ENCODE measurements at places on chromosomes 13 and 19.

DNA sequence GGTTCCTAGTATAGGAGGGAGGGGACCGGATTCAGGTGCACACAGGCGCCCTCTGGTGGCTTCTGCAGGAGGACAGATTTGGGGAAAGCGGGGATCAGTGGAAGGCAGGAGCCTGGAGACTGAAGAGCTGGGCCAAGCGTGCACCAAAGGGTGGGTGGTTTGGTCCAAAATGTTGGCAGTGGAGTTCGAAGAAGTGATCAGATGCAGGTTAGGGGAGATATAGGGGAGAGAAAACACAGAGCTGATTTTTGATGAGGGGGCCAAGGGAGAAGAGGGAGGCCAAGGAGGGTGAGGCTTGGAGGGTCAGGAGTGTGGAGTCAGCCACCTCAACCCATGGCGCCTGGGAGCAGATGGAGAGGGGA is 6.8 kb upstream of the CARM1 start:
- peak; percentile 24 for DNase-seq

DNA sequence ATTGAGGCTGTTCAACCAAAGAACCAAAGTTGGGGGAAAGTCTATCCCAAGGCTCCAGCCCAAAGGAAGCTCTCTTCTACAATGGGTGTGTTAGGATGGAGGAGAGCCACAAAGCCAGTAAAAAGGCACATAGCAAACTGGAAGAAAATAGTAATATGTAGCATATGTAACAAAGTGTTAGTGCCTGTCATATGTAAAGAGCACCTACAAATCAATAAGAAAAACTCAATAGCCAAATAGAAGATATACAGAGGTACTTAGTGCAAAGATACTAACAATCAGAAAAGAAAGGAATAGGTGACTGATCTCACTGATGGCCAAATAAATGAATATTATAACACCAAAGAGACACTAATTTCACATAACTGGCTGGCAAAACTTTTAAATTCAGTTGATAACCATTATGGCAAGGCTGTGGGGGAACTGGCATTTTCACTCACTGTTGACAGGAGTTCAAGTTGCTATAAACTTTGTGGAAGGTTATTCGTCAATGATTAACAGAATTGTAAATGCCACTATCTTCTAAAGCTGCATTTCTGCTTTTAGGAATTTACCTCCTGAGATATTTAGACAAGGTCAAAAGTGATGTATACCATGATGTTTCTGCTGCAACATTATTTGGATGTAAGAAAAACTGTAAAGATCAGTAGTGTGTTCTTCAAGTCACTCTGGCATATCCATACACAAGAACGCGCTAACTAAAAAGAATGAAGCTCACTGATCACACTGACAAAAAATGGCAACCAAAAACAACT is 110.8 kb downstream of the GNG7 start:
- no peak for DNase-seq

DNA sequence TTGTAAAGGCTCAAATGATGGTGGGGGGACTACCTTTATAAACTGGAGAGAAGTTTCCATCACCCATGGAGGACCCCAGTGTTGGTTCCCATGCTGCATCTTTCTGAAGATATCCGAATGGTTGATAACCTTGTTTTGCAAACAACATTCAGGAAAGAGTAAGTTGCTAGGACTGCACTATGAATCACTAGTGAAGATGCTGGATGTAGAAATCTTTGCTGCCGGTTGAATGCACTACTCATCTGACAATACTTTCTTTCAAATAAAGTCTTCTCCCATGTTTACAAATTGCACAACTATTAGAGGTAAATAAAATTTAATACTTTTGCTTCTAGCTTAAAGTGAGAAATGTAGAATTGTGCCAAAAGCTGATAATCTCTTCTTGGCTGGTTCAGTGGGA is 198.4 kb upstream of the SLITRK6 start:
- no peak for DNase-seq

GRCh38 chr19:17415121-17415520 is 4.7 kb upstream of the MVB12A start:
- DNase-seq = no peak

DNA sequence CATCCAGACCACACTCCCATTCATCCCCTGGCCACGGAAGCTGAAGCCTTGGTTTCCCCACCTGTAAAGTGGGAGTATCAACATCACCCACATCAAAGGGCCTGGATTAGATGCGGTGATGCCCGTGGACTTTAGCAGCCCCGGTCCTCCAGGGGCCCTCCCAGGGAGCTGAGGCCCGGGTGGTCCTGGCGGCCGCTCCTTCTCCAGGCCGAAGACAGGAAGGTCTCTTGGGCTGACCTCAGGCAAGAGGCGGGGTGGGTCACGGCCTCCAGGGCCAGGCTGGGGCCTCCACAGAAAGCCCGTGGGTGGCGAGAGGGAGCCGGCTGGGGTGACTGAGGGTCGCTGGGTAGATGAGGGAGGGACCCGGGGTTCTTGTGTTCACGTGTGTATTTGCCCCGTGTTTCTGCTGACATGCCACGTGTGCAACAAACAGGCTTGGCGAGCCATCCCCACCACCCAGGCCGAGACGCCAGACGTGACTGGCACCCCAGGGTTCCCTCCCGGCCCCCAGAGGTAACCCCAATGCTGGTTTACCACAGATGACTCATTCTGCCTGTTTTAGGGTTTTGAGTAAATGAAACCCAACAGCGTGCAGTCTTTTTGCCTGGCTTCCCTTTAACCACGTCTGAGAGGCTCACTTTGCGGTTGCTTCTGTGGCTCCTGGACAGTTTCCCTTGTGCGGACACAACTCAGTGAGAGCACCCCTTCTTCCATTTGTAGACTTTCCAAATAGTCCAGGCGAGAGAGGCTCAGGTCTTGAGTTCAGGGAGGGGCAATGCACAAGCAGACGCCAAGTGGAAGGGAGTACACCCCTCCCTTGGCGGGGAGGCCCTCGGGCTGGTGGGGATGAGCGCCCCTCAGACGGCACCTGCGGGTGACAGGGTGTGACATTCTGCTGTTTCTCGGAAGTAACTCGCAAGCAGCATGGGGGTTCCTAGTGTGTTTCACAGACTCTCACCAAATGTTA is 42.9 kb downstream of the C13orf46 start:
- no peak for DNase-seq

DNA sequence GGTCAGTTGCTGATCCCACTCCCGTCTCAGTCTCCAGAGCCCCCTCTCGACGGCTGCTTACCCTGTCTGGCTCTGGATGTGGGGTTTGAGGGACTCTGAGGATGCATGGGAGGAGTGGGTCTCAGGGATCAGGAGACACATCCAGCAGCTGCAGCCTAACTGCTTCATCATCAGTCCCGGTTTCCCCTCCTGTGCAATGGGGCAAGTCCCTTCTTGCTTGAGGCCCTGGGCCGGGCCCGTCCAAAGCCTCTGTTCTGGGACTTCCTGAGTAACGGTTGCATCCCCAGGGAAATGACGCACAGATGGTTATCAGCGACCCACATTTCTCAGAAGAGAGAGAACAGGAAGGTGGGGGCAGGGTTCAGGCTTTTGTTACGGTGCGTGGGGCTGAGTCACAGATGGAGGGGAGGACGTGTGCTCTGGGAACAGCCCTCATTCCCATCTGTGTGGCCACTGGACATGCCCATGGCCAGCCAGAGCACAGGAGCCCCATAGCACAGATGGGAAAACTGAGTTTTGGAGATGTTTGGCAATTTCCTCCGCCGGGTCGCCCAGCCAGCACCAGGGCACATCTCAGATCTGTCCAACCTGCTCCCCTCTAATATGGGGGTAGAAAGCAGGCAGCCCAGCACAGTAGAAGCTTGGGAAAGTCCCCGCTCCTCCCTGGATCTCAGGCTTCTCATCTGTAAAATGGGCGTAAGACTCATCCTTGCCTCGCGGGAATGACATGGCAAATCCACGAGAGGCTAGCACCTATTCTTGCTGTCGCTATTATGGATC is 19.3 kb downstream of the GNA15 start:
- DNase-seq = no peak

DNA sequence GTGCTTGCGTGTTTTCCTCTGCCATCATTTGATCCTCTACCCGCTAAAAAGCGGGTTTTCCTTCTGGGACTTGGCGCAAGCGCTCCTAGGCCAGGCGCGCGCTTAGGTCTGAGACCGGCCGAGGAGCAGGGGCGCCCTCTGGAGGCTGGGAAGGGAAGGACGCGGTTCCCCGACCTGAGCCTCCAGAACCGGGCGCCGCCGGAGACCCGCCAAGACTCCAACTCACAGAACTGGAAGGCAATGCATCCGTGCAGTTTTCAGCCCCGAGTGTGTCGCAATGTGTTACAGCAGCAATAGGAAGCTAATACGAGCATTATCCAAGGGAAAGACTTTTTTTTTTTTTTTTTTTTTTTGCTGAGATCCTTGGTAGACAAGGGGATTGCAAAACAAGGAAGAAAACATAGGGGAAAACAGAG is 190.9 kb downstream of the COL4A1 start:
- DNase-seq = no peak

DNA sequence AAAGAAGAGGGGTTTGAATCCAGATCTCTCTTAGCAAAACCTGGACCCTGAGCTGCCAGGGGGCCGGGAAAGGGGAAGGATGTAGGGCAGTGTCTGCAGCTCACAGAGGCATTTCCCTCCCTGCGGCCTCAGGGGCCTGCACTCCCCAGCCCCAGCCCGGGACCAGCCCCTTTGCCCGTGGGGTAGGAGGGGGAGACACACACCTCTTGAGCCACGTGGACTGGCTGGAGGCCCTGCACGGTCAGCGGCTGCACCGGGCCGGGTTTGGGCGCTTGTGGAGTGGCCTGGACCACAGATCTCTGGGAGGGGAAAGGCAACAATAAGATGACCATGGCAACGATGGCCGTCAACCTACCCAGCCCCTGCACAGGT is 26.9 kb downstream of the RFX1 start:
- no peak for DNase-seq

DNA sequence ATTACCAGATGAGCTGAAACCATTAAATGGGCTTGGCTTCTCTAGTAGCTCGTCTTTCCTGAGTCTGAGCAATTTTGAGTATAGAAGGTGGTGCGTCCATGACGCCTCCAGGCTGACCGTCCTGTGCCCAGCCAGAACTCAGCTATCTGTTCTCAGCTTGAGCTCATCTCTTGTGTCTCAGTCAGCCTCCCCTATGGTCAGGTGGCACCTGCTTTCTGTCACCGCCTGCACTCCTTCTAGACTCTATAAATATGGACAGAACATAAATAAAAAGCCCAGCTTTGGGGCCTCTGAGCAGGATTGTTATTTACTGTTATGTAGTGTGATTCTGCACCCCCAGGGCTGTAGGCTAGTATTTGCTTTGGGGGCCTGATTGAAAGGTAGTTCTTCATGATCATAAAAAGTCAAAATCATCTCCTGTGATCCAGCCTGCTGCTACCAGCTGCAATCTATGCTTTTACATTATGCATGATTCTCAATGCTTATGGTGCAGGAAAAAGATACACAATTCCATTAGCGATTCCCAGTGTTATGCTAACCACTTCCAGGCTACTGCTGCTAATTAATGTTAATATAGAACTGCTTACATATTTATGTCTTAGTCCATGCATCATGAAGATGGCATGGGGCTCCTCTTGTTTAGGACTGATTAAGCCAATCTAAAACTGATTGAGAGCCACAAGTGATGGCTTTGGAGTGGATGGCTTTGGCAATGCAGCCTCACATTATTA is 72.5 kb upstream of the TMTC4 start:
- DNase-seq = no peak

DNA sequence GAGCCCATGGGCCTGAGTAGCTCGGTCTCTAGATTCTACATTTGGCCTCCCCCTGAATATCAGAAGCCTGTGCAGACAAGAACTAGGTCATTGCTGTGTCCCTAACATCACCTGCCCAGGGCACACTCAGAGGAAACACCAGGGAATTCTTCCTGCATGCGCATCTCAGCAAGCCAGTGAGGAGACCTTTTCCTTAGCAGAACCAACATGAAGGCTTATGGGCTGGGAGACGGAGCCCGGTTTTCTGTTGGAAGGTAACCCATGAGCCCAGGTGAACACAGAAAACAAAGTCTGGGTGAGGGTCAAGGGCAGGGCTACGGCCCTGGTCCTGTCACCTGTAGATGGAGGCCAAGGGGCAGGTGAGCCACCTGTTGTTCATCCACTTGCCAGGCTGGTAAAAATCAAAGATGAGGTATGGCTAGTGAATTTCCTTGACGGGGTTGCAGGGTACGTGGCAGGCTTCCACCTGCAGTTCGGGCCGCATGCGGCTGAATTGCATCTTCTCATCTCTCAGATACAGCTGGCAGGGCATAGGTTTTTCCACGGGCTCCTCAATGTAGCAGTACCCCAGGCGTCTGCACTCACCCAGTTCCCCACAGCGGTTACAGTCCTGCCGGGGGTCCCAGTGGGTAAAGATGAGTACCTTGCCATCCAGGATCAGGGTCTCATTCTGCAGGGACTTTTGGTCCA is 3.6 kb upstream of the FAM187B start:
- DNase-seq = no peak

DNA sequence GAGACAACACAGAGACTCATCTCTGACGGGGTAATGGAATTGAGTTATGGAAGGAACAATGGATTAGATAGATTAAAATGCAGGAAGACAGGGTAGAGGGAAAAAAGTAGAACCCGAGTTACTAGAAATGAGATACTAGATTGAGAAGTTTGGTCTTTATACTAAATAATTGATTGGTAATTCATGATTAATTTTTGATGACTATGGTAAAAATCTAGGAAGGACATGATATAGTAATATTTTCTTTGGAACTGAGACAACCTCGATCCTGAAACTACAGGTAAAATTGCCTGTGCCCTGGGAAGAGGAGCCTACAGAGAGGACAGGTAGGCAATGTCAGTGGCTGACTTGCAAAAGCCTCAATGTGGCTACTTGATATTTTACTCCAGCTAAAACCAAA is 188.4 kb upstream of the GPC6 start:
- DNase-seq = no peak

DNA sequence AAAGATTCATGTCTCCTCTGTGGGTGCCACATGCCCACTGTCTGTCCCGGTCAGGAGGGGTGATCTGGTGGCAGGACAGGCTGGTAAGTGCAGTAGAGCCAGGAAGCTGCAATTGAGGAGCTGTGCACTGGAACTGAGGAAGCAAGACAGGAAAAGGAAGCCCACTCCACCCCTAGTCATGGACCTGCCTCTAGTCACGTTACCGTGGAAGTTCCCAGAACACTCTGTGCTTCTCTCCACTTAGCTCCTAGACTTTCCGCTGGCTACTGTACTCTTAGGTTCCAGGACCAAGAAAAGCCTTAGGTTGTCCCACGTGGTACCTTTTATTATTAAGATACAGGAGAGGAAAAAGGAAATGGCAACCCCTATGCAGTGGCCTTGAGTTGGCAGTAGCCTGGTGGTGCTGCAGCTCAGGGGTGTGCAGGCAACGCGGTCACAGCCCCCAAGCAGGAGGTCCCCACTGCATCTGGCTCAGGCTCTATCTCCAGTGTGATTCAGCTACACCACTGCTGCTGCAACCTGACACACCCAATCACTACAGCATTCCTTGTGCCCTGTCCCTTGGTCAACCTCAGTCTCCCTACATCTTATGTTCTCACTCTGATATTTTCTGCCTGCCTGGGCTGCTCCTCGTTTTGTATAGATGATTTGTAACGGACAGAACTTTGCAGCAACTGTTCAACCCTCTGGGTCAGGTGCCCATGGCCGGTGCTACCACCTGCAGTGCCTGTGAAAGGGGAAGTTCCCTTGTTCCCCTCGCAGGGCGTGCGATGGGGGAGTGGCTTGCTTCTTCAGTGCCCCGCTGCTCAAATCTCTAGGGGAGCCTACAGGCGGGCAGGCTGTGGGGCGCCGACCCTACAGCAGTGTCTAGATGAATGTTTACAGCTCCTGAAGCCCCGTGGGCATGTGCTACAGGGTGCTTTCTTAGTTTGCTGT is 24.4 kb upstream of the GPR12 start:
- DNase-seq = no peak

GRCh38 chr13:102055090-102055779 is 346.6 kb downstream of the FGF14 start:
- no peak for DNase-seq
